GM23338 (cell line): ENCODE measurements at places on chromosomes 5 and 9. TPM values are rescaled to one million over a fixed set of nuclear protein-coding genes. Genes with fewer than 3 reads are reported as not detected.

PLAC8L1 gene
- polyA plus RNA-seq, result 0.63 and 2.0 TPM in 2 replicates

C9orf153 gene
- 0.24 and 0.29 TPM in 2 replicates for polyA plus RNA-seq

HCN1 gene
- 2.0 and 2.8 TPM in 2 replicates for polyA plus RNA-seq

JAKMIP2 gene
- polyA plus RNA-seq, result 15.6 and 20.5 TPM in 2 replicates

POU4F3 gene
- polyA plus RNA-seq, result 0.09 TPM in 1 of 2 replicates, not detected in the other

SPINK7 gene
- not detected in 2 replicates for polyA plus RNA-seq

DNA sequence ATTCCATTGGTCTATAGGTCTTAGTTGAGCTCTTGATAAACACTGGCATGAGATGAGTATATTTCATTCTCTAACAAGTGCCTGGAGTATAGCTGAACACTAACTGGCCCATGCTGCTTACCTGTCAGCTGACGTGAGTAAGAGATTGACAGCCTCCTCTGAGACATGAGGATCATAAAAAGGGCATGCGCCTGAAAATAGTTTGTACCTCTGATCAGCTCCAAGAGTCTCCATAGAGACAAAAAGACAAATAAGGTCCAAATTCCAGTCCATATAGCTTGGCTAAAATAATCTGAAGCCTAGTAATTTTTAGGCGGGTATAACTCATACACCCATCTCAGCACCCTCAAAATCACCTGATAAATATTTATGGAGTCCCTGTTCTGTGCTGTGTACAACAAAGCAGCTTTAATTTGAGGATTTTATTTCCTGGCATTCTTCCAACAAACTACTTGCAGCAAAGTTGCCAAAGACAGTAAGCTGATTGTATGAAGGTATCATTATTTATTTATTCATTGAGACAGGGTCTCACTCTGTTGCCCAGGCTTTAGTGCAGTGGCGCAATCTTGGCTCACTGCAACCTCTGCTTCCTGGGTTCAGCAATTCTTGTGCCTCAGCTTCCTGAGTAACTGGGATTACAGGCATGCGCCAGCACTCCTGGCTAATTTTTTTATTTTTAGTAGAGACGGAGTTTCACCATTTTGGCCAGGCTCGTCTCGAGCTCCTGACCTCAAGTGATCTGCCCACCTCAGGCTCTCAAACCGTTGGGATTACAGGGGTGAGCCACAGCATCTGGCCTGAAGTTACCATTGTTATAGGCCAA is 16.2 kb upstream of the FSD1L start:
- H3K36me3 ChIP-seq, result no peaks in the 10 kb centered on the region
- no peaks in the 10 kb centered on the region for H3K27me3 ChIP-seq
- H3K27ac ChIP-seq, result no peak overlapping the region

GRCh38 chr9:104091708-104092107 is 2.4 kb upstream of the SMC2 start:
- H3K27ac ChIP-seq, result no peak overlapping the region
- H3K27me3 ChIP-seq, result no peaks in the 10 kb centered on the region
- no peak overlapping the region for H3K4me3 ChIP-seq
- no peaks in the 10 kb centered on the region for H3K36me3 ChIP-seq

- H3K27me3 ChIP-seq, result no peaks in the 10 kb centered on the region
- peak; percentile 33 for DNase-seq
- no peak overlapping the region for H3K4me3 ChIP-seq
Measured at GRCh38 chr5:9455826-9456434, 89.9 kb downstream of the SEMA5A start.

- no peaks in the 10 kb centered on the region for H3K27me3 ChIP-seq
- 0 out of 2 replicates have a peak, but pooled peaks cover 3% of the 10 kb centered on the region for H3K4me1 ChIP-seq
- DNase-seq, result no peak
- H3K4me3 ChIP-seq, result no peak overlapping the region
- no peaks in the 10 kb centered on the region for H3K36me3 ChIP-seq
- H3K27ac ChIP-seq, result no peak overlapping the region
Measured at GRCh38 chr5:9445826-9446388, 100.0 kb downstream of the SEMA5A start.

- H3K4me3 ChIP-seq, result no peak overlapping the region
- DNase-seq, result no peak
- H3K4me1 ChIP-seq, result peaks cover 4% of the 10 kb centered on the region; the same call in 1 of the 2 replicates
- H3K27ac ChIP-seq, result no peak overlapping the region
- no peaks in the 10 kb centered on the region for H3K36me3 ChIP-seq
- H3K27me3 ChIP-seq, result no peaks in the 10 kb centered on the region
Measured at GRCh38 chr5:152477536-152477935, 72.5 kb upstream of the NMUR2 start.

DNA sequence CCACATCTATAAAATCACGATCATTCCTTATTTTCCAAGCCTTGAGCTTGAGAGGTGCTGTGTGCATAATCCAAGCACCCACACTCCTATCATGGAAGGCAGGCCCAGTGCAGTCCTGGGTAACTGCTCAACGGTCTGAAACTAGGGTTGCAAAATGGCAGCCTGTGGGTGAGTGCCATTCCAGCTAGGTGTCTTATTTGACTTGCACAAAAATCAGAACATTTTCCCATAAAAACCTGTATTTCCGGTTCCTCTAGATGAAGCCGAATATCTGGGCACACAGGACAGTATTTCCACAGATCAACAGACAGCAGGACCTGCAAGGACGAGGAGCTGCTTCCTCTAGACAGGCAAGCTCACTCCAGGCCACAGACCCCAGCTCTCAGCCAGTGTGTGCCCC is 588.8 kb downstream of the BNC2 start:
- H3K4me1 ChIP-seq, result no peaks in the 10 kb centered on the region
- H3K36me3 ChIP-seq, result no peaks in the 10 kb centered on the region
- DNase-seq, result no peak
- H3K27me3 ChIP-seq, result no peaks in the 10 kb centered on the region
- no peak overlapping the region for H3K4me3 ChIP-seq

GRCh38 chr5:33311893-33312292 is 128.9 kb upstream of the TARS1 start:
- no peaks in the 10 kb centered on the region for H3K4me1 ChIP-seq
- DNase-seq, result no peak
- H3K27me3 ChIP-seq, result no peaks in the 10 kb centered on the region
- no peak overlapping the region for H3K4me3 ChIP-seq

- no peak overlapping the region for H3K4me3 ChIP-seq
- DNase-seq, result peak; percentile 81
- H3K27me3 ChIP-seq, result no peaks in the 10 kb centered on the region
- H3K36me3 ChIP-seq, result no peaks in the 10 kb centered on the region; the same call in 1 of the 2 replicates
- H3K4me1 ChIP-seq, result no peaks in the 10 kb centered on the region
Measured at GRCh38 chr9:20884985-20885593, 146.4 kb downstream of the HACD4 start.

GRCh38 chr5:170491479-170491878 is 12.3 kb upstream of the KCNIP1 start:
- no peak for DNase-seq
- no peak overlapping the region for H3K27ac ChIP-seq
- H3K4me3 ChIP-seq, result no peak overlapping the region
- H3K4me1 ChIP-seq, result 0 out of 2 replicates have a peak, but pooled peaks cover 3% of the 10 kb centered on the region
